ENCODE measurements at places on chromosomes 2 and 18.

DNA sequence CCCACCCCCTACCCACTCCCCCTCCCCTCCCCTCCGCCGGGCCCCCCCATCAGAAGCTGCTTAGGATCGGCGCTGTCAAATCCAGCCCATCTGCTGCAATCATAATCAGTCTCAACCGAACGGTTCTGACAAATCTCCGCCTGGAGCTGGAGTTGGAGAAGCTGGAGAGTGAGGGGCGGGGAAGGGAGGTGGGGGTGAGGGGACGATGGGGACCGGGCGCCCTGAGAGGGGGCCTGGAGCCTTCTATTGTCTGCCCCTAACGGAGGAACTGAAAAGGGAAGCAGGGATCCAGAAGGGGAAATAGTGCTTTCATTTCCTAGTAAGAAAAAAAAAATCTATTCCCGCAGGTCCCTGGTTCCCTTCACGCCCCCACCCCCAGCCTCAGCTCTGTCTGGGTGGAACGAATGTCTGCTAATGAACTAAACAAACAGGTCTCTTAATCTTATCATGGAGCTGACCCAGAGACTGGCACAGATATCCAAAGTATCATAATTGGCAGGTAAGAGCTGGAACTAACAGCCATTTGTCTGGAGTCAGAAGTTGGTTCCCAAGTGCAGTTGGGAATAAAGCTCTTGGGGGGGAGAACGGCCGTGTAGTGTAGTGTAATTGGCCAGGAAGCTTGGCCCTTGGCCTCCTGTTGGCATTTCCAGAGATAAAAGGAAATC lies 301.2 kb downstream of the NCKAP5 start:
- DNase-seq, result no peak

GRCh38 chr2:72576861-72577260 lies 249.0 kb downstream of the EXOC6B start:
- no peak for DNase-seq

DNA sequence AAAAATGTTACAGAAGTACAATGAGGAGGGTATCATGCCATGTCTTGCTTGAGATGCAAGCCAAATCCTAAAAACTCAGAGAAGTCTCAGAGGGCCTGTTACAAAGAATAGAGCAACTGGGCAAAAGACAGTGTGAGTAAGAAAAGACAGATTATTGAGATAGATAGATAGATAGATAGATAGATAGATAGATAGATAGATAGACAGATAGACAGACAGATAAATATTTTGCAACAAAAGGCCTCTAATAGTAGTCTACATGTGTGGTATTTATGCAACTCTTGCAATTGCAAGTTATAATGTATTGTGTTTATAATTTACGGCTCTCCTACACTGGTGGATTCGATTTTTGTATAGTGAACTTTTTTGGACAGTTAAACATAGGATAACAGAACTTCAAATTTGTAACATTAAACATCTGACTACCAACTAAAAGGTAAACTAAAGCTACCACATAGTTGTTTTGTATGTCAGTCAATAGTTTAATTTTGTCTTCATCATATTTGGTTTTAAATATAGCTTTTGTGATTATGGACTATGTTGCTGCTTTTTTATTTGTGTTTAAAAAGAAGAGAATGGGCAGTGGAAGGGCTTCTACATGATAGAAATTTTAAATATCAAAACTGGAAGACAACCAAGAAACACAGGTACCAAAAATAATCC lies 740.7 kb upstream of the LRRTM4 start:
- DNase-seq, result no peak

DNA sequence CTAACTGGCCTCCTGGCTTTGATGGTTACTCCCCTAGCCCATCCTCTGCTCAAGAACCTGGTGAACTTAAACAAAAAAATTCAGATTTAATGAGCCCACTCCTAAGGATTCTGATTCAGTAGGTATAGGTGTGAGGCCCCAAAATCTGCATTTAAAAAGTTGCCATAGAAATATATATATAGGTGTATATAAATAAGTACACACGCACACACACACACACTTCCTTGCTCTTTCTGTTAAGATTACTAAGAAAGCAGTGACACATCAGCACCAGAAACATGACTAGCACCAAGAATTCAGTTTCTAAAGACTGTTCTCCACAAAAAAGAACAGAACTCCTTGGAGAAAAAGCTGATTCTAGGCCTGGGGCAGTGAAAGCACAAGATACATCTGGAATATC lies 17.8 kb downstream of the EML6 start:
- DNase-seq, result no peak

- DNase-seq, result no peak
Measured at GRCh38 chr2:47198985-47199451, 43.9 kb upstream of the STPG4 start.

DNA sequence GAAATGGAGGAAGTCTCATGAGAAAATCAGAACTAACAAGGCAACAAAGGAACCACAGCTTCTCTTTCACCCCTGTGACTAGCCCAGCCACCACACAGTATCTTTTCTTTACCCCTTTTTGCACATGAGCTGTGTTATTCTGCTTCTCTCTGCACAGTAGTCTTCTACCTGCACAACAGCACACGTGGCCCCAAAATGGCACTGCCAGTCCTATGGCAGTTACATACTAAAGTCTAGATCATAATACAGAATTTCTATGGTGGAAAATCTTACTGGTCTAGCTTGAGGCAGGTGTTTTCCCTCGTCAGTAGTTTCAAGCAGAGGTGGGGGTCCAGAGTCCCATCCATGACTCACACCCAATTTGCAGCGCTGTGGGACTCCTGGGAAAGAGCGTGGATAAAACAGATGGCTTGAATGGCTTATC lies 177.7 kb downstream of the DIS3L2 start:
- DNase-seq, result no peak

DNA sequence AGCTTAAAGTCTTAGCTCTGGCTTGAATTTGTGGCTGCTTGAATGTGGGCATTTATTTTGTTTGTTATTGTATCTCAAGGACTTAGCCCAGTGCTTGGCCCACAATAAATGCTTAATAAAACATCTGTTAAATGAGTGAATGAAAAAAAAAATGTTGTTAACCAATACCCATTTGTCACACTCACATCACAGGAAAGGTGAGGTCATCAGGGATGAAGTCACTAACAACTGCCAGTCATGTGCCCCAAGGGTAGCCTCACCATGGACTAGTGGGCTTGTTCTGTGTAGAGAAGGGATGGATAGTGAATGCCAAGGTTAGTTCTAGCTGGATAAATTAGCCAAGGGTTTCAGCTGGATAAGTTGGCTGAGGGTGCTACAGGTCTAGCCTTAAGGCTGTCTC lies 3.0 kb downstream of the NRBP1 start:
- no peak for DNase-seq

DNA sequence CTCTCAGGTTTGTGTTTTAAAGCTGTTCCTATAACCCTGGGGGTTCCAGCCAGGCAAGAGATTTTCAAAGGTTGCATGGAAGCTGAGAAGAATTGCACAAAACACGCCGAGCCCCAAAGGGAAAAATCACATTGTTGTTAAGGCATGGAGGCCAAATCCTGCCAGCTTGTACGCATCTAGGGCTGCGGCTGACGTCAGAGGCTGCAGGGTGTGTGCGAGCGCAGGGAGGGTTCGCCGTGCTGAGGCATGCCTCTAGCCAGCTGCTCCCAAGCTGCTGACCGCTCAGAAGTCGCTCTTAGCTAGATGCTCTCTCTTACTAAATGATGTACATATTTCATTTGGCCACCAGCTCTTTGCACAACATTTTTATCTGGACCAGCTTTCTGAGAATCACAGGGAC lies 191.8 kb downstream of the LPIN1 start:
- DNase-seq, result no peak

DNA sequence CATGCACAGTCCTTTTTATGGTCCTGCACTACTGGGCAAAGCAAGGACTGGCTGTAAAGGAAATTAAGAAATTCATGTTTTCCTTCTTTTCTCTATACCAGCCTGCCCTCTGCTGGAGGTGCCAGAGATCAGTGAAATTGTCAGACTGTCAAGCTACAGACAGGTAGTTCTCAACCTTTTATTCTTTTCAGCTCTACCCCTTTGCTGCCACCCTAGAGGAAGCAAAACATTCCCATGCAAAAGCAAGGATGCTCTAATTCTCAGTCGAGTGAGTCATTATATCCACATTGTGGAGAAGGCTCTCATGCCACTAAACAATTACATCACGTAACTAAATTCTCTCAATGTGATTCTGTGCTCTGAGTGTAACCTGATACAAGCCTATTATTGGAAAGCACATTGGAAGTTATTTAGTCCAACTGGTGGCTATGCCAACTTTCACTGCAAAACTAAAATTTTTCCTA lies 25.0 kb upstream of the RAPGEF4 start:
- no peak for DNase-seq

GRCh38 chr2:207766697-207767460 lies 2.8 kb downstream of the FZD5 start:
- DNase-seq, result no peak

DNA sequence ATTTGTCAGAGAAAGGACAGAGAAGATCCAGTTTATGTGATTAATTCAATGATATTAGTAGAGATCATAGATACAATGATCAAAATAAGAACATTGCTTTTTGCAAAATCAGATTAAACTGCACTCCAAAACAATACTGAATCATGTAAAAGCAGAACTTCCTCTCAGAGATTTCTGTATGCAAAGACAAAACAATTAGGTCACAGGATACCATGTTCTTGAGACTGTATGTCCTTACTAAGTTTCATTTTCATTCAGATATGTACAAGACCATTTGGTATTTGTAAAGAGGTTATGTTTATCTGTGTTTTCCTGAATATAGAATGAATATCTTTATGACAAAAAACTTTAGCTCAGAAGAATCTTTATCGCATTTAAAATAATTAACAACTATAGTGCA lies 161.8 kb downstream of the DLGAP1 start:
- DNase-seq, result no peak
